ENCODE measurements at places on chromosomes 3 and 15.

GRCh38 chr3:180335050-180335449 lies 266.9 kb upstream of the TTC14 start:
- no peak for DNase-seq

DNA sequence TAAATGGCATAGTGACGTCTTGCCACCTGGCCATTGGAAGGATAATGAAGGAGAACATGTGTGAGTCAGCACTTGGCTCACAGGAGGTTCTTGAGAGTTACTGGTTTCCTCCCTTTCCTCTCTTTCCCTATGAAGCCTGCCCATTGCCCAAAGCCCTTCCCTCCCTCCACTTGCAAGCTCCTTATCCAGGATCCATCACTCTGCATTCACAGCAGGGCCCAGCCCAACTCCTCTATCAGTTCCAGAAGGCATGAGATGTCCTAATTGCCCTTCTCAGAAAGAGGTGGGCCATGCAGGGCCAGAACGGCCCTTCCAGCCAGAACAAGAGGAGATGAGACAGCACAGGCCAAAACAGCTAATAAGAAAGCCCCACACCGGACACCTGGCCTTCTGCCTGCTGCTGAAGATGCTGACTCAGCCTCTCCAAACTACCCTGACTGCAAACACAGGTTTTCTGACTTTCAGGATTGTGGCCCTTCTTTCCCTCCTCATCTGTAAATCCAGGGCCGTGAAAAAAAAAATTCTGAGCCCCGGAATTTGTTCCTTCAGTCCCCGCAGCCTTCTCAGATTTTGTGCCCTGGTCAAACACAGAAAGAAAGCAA lies 29.7 kb downstream of the HAPLN3 start:
- no peak for DNase-seq

DNA sequence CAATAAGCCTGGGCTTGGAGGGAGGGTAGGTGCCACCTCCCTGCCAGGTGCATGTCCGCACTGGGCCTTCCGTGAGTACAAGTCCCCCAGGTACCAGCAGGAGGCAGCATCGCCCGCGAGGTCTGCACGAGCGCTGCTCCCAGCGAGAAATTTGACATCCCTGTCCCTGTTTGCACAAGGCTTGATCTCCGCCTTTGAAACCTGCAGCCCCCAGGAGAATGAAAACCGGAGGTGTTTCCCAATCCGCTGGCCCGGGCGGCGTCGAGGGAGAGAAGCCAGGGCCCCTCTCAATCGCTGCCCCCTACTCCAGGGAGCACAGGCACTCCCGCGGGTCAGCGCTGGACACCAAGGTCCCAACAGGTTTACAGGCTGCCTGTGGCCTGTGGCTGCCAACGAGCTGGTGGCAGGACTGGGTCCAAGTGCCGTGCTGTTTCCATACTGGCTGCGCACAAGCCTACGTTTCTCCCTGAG lies 961 bp downstream of the HAPLN3 start:
- DNase-seq: peak; percentile 89

DNA sequence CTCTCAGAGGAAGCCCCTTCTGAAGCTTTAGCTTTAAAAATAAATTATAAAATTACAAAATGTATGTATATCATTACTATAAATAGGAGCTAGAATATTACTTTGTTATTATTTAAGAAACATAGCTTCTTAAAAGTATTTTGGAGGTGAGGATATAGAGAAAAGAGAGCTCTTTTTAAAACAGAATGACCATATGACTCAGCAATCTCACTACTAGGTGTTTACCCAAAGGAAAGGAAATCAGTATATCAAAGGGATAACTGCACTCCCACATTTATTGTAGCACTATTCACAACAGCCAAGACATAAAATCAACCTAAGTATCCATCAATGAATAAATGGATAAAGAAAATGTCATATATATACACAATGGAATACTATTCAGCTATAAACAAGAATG lies 119.6 kb downstream of the DMXL2 start:
- DNase-seq: no peak

DNA sequence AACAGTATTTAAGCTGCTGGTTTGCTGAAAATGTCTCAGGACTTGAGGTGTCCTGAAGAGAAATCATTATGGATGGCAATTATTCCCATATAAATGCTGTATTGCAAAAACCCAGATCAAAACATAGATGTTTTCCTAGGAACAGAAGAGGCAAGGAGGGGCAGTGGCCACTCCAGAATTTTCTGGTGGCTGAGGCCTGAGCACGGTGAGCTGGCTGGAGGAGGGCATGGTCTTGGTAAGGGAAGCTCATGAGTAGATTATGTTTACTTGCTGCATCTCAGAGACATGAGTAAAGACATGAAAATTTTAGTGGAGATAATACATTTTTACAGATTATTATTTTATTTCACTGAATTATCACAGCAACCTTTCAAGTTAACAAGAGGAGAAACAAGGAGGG lies 31.1 kb downstream of the PGPEP1L start:
- no peak for DNase-seq

- no peak for DNase-seq
Observed at GRCh38 chr3:144391236-144391635, 419.6 kb downstream of the DIPK2A start.

Measured in activated T-cell treated with anti-CD3 and anti-CD28 coated beads, Interleukin-2, amount 50 U/mL, for 72 hours (primary cell).